ENCODE measurements at places on chromosomes 13 and 19.

- DNase-seq, result no peak
These were observed 1.1 kb upstream of the SHC2 start for GRCh38 chr19:461721-462551.

DNA sequence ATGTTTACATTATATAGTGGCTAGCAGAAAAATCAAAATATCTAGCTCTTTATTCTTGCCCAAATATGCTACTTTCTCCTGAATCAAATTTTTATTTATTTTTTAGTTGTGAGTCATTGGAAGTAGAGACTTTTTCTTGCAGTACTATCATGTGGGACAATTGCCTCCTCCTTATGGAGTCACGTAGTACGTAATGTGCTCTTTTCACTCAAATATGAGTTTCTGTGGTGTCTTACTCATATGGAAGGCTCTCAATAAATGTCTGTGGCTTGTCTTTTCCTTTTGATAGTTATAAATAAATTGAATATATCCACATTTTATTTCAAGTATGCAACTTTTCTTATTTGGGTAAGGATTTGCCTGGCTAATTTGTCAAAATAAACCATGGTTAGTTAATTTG lies 1411.0 kb upstream of the SLC10A2 start:
- no peak for DNase-seq

GRCh38 chr13:31053091-31053490 lies 108.6 kb downstream of the HSPH1 start:
- DNase-seq, result no peak

DNA sequence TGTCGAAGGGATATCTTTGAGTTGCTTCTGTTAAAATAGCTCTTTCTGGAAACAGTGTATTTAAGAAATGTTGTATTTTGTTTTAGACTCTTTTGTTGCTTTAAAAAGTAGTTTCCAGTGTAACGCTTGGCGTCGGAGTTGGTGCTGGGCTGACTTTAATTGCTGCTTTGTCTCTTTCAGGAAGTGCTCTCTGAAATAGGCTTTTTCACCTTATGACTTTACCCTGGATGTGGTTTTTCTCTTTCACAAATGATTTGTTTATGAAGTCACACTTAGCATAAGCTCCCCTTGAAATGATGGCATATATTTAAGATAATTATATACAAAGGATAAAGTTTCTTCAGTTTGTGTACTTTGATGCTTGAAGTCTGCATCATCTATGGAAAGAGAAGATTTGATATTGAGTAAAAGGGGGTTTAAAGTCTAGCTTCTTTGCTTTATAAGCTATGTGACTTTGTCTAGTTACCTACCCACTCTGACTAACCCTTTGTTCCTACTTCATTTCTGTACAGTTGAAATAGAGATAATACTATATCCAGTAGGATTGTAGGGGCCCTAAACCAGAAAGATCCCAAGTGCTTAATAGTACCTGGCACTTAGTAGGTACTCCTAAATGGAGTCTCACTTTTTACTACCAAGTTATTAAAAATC lies at the start of gene GPR18:
Gene GPR18 (minus strand): TSS at position 170 of the 651 bp plus-strand sequence. CDS start 2,507 bp downstream, outside the sequence.
- DNase-seq, result no peak

DNA sequence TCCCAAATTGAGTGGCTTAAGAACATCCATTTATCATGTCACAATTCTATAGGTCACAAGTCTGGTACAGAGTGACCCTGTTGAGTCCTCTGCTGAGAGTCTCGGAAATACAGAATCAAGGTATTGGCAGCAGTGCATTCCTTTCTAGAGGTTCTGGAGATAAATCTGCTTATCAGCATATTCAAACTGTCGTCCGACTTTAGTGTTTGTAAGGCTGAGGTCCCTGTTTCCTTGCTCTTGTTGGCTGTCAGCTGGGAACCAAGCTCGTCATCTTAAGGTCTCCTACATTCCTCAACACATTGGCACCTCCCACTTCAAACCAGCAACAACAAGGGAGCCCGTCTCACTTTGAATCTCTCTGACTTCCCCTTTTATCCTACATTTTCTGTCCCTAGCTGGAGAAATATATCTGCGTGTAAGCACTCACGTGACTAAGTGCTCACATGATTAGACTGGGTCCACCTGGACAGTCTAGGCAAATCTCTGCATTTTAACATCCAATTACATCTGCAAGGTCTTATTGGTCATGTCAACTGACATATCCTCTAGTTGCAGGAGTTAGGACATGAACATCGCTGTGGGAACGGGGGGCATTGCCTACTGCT lies 886.8 kb downstream of the PCDH9 start:
- DNase-seq, result no peak

- DNase-seq, result no peak
These were observed 41.5 kb upstream of the MEDAG start for GRCh38 chr13:30864433-30865122.

- no peak for DNase-seq
These were observed 1.4 kb upstream of the QTRT1 start for GRCh38 chr19:10699650-10700335.

DNA sequence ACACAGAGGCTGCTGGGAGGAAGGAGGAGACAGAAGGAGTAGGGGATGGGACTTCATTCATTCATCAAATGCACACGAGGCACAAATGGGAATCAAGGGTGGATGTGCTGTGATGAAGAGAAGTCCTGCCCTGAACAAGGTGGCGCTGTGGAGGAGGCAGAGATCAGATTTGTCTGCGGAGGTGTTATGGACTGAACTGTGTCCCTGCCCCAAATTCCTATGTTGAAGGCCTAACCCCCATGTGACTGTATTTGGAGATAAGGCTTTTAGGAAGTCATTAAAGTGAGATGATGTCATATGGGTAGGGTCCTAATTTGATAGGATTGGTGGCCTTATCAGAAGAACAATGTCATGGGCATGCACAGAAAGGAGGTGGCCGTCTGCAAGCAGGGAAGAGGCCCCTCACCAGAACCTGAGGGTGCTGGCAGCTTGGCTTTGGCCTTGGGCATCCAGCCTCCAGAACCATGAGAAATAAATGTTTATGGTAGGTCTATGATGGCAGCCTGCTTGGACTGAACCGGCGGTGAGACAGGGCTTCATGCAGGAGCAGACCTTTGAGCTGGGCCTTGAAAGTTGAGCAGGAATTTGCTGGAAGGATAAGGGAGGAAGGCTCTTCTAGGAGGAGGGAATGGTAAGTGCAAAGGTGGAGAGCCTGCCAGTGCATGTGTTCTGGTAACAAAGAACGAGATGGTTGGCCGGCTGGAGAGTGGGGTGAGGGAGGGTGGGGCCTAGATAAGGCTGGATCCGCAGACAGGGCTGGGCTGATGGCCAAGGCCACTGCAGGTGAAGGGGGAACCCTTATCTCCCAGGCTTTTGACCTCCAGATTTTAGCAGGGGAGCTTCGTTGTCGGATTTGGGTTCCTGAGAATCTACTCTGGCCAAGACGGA lies 2.7 kb upstream of the CEBPA start:
- no peak for DNase-seq

DNA sequence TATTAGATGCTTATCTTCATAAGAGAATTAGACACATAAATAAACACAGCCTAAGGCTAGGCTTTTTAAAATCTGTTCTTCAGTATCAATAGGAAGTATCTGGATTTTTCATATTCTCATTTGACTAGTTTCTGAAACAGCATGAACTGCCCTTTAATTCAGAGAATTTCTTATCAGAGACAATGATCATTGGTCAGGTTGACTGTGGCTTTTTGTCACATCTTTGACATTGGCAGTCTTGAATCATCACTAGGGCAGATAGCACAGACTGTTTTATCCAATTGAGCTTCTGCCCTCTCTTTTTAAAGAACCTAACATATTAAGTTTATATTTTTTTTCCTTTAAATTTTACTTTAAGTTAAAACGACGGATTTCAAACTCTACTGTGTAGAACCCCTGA lies 59.6 kb downstream of the DPY19L3 start:
- DNase-seq, result no peak

DNA sequence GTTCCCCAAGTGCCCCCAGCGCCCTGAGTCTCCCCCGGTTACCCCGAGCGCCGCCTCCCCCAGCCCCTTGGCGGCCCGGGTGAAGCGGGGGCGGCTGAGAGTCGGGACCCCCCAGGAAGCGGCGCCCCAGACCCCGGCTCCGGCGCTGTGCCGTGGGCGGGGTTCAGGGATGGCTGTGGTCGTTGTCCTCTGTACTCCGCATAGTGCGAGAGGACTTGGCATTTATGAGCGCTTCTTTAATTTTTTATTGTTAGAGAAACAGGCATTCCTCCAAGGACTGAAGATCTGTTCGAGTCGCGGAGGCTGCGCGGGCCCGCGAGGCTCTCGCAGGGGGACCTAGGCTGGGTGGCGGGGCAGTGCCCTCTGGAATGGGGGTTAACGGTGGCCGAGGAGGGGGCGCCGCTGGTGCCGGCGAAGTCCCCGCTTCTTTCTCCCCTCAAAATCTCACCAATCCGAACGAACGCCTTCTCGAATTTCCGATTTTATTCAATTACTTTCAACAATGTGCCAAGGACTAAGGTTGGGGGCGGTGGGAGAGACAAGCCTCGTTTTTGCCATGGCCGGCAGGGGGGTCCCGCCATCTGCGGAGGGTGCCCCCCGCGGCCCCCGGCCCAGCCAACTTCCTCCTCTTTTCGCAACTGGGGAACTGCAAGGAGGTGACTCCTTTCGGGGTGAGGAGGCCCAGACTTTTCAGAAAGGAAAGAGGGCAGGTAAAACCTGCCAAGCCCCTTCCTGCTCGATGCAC lies 596 bp upstream of the GJB2 start:
- no peak for DNase-seq

GRCh38 chr13:47289567-47289966 lies 392.7 kb upstream of the HTR2A start:
- no peak for DNase-seq

- peak; percentile 89 for DNase-seq
These were observed at the start of gene POLRMT for GRCh38 chr19:633068-633785. POLRMT (minus strand) TSS chr19:633537; CDS start chr19:633512, 25 bp downstream.

DNA sequence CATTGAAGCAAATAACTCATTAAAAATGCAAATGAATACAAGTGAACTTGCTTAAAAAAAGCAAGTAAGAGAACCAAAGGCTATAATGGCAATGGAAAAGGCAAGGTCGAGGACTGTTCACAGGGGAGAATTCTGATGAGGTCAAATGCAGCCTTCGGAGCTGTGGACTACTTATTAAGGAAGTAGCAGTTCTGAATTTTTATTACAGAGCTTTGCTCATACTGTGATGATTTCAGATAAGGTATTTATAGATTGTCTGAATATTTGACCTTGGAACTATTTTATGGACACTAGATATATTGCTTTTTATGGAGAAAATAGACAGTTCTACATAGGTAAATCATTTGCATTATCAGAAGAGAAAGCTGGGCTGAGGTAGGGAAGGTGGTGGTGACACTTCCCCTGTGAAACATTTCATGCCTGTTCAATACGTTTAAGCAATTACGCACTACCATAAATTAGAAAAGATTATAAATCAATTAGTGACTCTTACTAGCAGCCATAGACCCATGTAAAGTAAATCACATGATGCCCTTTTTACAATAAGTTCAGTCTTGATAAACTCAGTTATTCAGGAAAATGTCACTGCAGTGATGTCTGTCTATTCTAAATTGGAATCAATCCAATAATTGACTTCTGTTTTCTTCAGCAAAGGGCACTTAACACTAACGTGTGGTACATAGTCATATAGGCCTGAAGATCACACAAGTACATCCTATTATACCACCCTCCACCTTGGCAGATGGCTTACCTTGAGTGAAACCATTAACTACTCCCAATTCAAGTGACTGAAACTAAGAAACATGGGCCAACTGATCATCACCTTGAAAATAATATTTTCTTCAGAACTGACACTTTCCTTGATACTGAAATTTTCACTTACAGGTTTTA lies 260.0 kb downstream of the KLF12 start:
- no peak for DNase-seq

DNA sequence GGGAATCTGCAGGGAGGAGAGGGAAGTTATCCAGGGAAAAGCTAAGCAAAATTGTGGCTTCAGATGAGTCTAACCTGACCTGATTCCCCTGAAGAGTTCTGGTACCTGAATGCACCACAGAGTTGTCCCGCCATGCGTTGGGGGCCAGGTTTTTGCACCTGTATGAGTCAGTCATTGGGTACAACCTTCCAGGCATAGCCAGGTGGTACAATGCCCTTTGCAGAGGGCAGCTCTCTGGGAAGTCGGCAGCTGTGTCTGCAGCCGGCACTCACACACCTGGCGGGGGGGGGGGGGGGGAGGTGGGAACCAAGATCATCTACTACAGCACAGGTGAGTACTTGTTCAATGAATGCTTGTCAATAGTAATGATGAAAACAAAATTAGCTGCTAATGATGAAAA lies 52.5 kb upstream of the GTF3A start:
- no peak for DNase-seq

All from epithelial cell of prostate (primary cell).